ENCODE measurements at places on chromosomes 5 and 9. TPM values are rescaled to one million over a fixed set of nuclear protein-coding genes. Genes with fewer than 3 reads are reported as not detected.

DNA sequence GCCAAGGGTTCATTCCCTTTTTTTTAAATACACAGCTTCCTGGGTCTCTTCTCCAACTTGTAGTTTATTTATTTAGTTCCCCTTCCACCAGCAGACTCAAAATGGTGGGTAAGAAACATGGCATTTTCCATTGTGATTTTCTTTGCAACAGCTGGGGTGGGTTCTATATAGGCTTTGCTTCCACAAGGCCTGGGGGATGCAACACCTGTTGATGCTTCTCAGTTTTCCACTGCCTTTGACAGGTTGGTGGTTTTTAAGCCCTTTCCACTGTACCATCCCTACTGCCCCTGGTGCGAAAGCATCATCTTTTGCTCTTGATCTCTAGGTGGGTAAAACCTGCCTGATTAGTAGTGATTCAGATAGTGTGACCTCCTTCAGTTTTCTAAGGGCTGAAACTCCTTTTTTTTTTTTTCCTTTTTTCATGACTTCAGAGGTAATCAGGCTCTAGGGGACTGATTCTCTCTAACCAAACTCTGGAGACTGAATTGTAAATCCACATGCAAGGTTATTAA is 8.5 kb downstream of the KDM3B start:
- no peak for DNase-seq

- no peak for DNase-seq
These were observed 218.2 kb downstream of the MAST4 start for GRCh38 chr5:66814146-66814991.

DNA sequence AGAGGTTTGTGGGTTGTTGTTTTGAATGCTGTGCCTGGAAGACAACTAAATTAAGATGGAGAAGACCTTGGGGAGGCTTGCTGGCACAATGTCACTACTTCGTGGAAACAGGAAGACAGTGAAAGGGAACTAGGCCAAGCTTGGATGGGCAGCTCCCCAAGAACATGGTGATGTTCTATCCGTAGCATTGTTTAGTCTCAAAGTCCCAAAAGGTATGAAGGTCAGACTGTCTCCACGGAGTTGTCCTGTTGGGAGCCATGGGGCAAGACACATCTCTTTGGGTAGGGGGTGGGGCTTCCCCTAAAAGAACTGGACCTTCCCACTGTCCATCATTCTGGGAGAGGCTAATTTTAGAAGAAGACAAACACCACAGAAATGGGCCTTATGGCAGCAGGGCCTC is 140.5 kb downstream of the ENTREP1 start:
- DNase-seq: no peak

DNA sequence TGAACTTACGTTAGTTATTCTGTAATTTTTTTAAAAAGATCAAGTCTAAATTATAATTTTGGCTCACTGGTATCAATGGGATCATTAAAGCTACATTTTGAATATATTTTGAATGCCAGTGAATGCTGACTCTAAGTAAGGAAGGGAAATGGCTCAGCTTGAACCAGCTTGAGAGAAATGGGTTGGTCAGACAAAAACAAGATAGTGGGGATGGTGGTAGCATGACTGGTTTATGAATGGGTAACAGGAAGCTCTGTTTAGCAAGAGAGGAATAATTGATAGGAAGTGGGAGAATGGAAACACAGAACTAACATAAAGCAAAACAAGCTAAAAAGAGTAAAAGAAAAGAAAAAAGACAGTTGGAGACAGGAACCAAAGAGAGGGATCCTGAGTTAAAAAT is 220.2 kb downstream of the ADAMTS6 start:
- no peak for DNase-seq

DNA sequence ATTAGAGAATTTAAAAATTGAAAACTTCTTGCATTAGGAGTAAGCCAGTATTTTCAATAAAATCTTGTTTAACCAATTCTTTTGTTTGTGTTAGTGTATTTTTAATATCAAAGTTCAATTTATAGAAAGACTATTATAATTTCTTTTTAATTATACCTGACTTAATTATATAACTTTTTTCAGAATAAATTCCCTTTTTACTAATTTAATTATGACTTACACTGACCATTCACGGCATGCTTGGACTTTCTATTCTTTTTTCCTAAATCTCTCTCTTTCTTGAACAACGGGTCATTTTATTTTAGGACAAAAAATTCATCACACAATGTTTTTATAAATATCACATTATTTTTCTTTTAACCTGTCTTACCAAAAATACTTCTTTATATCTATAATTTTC is 555.3 kb upstream of the PTGER4 start:
- no peak for DNase-seq

DNA sequence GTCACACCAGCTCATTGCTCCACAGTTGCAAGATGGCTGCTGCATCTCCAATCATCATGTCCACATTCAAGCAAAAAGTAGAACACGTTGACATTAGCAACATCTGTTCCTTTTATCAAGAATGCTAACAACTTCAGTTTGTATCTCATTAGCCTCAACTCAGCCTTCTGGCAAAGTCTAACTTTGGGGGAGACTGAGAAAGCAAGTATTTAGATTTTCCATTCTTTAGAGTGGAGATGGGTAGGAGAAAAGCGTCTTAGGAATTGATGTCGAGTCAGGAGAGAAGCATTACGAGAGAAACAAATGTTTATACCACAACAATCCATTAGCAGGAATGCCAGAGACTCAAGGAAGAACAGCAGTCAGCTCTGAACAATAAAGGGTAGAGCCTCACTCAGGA is 446.3 kb downstream of the ENC1 start:
- DNase-seq: no peak

CSF1R gene
- total RNA-seq: 0.41 TPM
